ENCODE measurements at places on chromosomes 7 and 10.

DNA sequence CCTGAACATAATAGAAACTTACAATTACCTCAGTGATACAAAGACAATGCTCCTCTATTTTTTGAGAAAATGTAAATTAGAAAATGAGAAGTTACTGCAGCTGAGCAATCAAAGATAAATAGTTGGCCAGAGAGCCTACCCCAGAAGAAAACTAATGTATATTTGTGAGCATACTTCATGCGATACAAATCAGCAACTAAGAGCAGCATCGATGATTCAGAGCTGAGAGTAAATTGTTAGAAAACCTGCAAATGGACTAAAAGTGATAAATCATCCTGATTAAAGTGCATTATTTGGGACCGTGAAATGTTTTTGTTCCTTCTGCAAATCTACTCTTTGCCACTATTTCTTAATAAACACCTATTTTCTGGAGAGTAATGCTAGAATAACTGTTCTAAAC is 285.7 kb downstream of the PPP1R3A start:
- no peak for DNase-seq

- no peak for DNase-seq
Measured at GRCh38 chr10:114539623-114540022, 118.5 kb downstream of the ABLIM1 start.

- DNase-seq = no peak
Measured at GRCh38 chr10:90205340-90205739, 503.9 kb downstream of the KIF20B start.

- DNase-seq = no peak
Measured at GRCh38 chr10:87668324-87669074, 8.8 kb downstream of the PAPSS2 start.

DNA sequence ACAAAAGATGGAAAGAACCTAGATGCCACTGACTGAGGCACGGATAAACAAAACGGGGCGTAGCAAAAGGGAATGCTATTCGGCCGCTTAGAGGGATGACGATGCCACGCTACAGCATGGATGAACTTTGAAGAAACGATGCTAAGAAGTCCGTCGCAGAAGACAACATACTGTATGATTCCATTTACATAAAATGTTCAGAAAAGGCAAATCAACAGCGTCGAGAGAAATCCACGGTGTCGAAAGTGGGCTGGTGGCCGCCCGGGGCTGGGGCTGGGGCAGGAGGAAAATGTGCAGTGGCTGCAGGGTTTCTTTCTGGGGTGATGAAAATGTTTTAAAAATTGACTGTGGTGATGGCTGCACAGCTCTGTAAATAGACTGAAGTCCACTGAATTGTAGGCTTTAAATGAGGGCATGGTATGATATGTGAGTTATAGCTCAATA is 24.1 kb downstream of the GNA12 start:
- no peak for DNase-seq

DNA sequence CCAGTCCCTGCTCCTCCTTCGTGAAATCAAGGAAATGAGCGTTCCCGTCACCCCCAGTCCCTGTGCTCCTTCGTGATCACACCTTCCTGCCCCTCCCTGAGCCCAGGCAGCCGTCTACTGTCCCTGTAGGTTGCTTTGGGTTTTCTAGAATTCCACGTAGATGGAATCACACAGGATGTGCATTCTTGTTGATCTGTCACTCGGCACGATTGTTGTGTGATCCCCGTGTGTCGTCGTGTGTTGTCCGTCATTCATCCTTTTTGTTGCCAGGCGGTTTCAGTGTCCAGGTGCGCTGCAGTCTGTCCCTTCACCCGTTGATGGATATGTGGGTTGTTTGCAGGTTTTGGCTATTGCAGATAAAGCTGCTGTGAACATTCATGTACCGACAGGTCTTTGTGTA is 9.4 kb downstream of the MTG1 start:
- DNase-seq = no peak

GRCh38 chr7:129933627-129934026 is 19.1 kb downstream of the UBE2H start:
- no peak for DNase-seq

DNA sequence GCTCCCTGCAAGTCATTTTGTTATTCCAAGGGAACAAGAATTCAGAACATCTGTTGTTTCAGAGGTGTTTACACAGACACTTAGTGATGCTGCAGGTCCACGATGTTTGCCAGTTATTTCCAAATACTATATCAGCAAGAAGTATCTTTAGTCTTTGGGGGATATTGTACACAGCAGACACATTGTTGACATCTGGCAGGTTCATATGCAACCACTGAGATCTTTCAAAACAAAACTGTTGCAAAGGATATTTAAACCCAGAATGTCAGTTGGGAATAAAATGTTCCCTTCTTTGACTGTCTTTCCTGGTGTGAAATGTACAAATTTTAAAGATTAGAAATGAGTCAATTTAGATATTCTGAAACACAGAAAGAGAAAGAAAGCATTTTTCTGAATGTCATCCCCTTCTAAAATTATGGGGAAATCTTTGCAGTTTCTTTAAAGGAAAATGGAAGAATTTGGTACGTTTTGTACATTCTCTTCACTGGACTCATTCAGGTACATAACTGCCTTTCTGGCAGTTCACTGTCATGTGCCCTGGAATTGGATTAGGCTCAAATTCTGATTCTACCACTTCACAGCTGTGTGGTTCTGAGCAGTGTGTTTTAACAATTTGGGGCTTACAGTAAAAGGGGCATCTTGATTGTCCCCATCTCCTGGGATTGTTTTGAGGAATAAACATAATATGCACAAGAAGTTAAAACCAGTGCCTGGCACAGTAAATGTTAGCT is 40.3 kb upstream of the CELF2 start:
- DNase-seq = no peak

GRCh38 chr7:51123322-51124019 is 193.1 kb downstream of the COBL start:
- peak; percentile 59 for DNase-seq

- DNase-seq = no peak
Measured at GRCh38 chr7:50714857-50715256, 67.8 kb downstream of the GRB10 start.

- DNase-seq = peak; percentile 3
Measured at GRCh38 chr7:11831736-11832495, at the start of gene THSD7A. Gene THSD7A (minus strand): TSS chr7:11832198. CDS start chr7:11831946, 252 bp downstream.

GRCh38 chr10:11568578-11568977 is 42.9 kb downstream of the USP6NL start:
- no peak for DNase-seq

DNA sequence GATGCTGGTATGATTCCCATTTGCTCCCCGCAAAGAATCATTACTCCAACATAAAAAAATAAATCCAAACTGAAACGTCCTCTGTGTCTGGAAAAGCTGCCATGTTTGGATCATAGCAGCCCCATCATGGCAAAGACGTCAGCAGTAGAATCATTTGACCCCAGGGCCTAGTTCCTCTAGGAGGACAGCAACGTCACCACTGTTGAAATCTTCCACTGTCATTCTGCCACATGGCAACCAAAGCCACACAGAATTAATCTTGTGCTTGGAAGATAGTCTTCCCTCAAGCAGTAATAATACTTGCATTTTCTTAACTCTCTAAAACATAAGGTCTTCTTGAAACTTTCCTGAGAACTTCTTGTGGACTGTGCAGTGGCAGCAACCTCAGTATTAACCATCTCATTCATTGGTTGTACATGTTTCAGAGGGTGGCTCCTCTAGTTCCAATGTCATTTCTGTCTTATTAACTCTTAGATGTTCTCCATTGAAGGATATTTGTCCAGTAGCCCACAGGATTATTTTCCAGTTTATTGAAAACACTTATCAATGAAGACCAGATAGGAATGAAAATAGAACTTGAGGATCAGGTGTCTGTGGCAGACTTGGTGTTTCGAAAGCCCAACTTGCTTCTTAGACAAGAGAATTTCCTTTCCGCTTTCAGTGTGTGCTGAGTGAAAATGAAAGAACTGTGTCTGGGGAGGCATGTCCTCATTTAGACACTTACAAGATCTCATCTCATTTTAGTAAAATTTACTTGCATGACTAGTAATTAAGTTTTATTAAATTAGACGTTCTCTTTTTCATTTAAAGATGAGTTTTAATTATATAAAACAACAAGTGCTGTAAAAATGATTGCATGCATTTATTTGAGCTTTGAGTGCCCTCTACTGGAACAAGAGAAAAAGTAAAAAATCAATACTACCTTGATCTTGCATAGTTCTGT is 28.9 kb upstream of the INHBA start:
- no peak for DNase-seq

DNA sequence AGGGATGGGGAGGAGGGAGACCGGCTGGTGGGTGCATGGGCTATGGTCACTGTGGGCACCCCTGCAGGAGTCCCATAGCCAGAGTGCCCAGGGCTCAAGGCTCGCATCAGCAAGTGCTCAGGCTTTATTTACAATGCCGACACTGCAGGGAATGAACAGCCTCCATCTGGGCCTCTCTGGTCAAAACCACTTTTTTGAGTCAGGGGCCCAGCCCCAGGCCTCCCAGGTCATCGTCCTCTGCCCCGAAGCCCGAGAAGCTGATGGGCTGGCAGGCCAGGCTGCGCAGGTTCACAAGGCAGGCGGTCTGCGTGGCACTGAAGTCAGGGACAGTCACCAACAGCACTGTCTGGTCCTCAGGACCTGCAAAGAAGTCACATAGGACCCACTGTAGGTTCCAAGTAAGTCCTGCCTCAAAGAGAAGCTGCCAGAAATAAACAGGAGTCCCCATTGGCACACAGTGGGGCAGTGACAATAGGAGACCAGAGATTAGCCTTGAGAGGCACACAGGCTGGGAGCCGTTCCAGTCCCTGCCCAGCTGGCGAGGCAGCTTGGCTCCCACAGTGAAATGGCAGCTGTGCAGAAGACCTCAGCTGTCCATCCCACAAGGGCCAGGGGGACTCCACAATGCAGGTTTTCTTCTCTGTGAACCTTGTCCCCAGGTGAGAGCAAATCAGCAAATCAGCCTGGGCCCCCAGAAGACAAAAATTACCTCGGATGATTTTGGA is 8.6 kb downstream of the POLD2 start:
- no peak for DNase-seq

DNA sequence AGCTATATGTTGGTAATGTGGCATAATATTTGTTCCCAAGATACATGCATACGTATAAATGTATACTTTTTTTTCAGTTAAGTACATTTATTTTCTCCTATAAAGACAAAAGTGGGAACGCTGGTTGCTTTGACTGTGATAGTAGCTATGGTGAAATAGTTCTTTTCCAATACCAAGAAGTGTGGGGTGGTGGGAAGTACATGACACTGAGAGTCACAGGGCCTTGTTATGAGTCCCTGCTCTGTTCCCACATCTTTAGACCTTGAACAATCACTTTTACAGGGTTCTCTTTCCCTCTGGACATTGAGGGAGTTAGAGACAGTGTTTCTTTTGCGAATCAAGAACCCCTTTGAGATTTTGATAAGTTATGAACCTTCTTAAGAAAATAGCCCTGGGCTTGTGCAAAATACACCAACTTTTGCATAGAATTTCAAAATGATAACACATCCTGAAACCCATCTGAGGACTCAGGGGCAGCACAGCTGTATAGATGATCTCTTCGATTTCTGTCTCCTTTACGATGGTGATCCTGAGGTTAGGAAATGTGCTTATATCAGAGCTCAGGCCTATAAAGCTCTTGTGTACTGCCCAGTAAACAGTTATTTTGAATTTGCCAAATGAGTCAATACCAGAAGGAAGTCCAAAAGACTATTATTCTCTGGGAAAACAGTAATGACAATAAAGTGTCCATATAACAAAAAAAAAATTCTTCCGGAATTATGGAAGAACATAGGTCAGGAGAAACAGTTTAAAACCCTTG is 1.1 kb downstream of the LMOD2 start:
- no peak for DNase-seq

DNA sequence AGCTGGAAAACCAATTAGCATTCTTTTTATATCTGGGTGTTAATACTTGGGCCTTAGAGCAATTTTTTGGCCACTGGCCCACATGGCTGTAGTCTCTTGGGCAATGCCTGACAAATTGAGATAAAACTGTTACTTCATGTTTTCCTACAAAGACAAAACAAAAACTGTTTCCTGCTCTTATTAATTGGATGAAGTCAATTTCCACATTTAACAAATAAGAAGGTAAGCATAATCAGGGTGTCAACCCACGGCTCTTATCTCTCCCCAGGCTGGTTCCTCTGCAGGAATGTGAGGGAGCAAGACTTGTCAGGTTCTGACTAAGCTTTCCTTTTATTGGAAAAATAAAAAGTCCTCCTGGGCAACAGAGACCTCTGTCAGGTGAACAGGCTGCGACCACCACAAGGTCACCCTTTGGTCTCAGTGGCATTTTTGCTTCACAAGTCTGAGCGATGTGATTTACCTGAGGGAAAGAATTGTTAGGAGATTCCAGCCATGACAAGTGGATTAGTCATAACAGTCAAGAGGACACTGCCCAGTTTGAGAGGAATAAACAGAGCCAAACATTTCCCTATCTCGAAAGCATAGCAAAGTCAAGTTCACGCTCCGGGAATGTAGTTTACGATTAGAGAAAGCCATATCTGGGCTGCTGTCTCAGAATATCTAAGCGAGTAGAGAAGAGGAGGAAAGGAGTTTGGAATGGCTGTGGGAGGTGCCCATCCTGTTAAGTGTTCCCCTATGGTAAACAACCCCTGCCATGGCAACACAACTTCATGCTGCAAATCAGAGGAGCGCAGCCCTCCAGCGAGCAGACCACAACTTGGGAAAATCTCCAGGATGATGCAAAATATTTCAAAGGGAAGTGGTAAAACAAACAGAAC is 144.4 kb downstream of the TES start:
- DNase-seq = no peak

GRCh38 chr7:30652698-30653641 is 29.3 kb downstream of the CRHR2 start:
- DNase-seq = no peak

- DNase-seq = no peak
Measured at GRCh38 chr7:74012842-74013249, 15.1 kb upstream of the ELN start.

- no peak for DNase-seq
Measured at GRCh38 chr10:106424054-106424453, 740.5 kb downstream of the SORCS1 start.

GRCh38 chr10:133379152-133379800 is at the start of gene PAOX:
Gene PAOX (plus strand): TSS chr10:133379262. CDS start chr10:133379317, 55 bp downstream.
- DNase-seq = peak; percentile 62

- DNase-seq = peak; percentile 27
Measured at GRCh38 chr7:131692131-131692960, 135.9 kb upstream of the PODXL start.

DNA sequence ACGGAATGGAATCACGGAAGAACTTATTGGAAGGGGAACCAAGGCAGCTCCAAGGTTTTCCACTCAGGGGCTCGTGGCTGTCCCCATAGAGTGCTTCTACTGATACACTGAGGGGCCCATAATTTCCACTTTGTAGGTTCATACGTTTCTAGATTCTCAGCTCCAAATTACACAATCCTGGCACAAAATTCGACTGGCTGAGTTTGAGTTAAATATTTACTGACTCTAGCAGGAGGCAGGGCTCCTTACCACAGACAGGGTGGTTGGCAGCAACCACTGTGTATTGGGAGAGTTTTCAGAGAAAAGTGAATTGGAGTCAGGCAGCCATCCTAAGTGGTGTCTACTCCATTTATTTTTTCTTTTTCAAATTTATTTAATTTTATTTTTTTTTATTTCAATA is 55.4 kb upstream of the SEC61G start:
- DNase-seq = no peak

DNA sequence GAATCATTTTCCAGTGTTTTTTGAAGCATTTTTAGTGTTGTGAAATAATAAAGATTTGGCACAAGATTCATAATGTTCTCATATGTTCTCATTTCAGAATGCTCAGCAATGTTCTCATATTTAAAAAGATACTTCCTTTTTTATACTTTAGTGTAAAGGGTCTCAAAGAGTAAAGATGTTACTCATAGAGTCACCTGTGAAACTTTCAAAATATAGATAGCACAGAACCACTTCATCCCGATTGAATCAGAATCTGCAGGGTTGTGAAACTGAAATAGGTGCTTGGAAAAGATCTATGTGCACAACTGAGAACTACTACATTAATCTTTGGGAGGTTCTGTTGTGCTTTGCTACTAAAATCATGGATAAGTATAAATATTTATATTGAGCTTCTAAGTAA is 144.7 kb downstream of the MDFIC start:
- DNase-seq = no peak
